Large intestine (tissue), 12 donors: ENCODE measurements at places on chromosomes 2 and 18. TPM values are rescaled to one million over a fixed set of nuclear protein-coding genes. Genes with fewer than 3 reads are reported as not detected.

MSTN gene
- 0.66 TPM for polyA plus RNA-seq

IL36B gene
- polyA plus RNA-seq, result not detected

FBXO48 gene
- 2.5 TPM for polyA plus RNA-seq

GRCh38 chr18:11366410-11366809 is 217.0 kb upstream of the PIEZO2 start:
- H3K4me3 ChIP-seq, result no peak overlapping the region
- H3K27me3 ChIP-seq, result no peaks in the 10 kb centered on the region
- no peaks in the 10 kb centered on the region for H3K4me1 ChIP-seq
- no peak overlapping the region for H3K27ac ChIP-seq
- no peaks in the 10 kb centered on the region for H3K36me3 ChIP-seq

DNA sequence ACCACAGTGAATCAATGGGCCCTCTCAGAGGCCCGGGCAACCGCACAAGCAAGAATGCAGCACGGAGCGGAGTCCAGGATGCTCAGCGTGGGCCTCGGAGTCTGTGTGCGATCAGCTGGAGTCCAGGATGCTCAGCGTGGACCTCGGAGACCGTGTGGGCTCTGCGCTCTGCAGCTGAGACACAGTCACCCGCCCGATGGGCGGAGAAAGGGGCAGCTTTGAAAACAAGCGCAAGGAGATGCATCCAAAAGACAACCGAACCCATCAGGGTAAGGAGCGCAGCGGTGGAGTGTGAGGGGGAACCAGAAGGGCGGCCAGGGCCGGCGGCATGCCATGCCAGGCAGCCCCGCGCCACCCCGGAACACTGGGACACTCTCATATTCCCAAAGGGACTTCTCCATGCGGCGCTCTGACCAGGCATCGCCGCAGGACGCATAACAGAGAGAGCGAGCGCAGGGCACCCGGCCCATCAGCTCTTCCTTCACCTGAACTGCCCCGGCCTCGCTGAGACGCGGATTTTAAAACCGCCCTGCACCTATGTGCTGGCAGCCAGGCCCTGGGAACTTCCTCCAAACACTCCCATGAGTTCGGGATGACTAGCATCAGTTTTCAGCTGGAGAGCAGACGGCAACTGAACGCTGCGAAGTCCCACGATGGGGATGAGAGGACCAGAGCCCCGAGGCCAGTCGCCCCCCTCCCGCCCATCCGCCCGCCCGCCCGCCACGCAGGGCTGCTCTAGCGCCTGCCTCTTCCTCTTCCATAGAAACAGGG is 44.7 kb downstream of the MC5R start:
- no peaks in the 10 kb centered on the region for H3K36me3 ChIP-seq
- no peak overlapping the region for H3K4me3 ChIP-seq
- no peak overlapping the region for H3K27ac ChIP-seq
- H3K27me3 ChIP-seq, result peaks cover 44% of the 10 kb centered on the region
- no peak for DNase-seq

DNA sequence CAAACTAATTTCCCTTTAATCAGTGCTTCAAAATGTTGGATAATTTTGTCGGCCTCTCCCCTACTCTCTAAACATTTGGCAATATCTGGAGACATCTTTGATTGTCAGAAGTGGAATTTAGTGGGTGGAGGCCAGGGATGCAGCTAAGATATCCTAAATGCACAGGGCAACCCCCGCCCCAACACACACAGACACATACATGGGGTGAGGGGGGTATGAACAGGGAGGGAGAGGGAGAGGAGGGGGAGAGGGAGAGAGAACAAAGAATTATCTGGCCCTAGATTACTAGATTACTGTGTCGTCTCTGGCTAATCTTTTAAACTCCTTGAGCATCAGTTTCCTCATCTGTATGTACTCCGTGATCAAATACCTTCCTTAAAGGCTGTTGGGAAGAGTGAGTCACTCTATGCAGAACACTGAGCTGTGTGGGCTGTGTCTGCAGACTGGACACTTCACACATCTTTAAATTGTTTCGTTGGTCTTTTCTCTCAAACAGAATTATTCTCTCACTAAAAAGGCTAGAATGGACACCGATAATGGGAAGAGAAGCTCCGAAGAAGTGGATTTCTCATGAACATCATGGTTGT is 2.9 kb downstream of the RNF149 start:
- no peaks in the 10 kb centered on the region for H3K27me3 ChIP-seq
- peaks cover 7% of the 10 kb centered on the region for H3K36me3 ChIP-seq
- H3K27ac ChIP-seq, result peak overlapping the region; percentile 10

- H3K27me3 ChIP-seq, result no peaks in the 10 kb centered on the region
- no peak overlapping the region for H3K27ac ChIP-seq
- no peak overlapping the region for H3K4me3 ChIP-seq
- DNase-seq, result no peak
Measured at GRCh38 chr2:197280015-197280702, 30.4 kb downstream of the ANKRD44 start.
